ENCODE measurements at places on chromosomes 2 and 18.

GRCh38 chr18:3874581-3874980, 424.6 kb downstream of the TGIF1 start:
- DNase-seq = no peak

- DNase-seq = no peak
Measured at GRCh38 chr18:48728204-48728833, 189.5 kb downstream of the CTIF start.

DNA sequence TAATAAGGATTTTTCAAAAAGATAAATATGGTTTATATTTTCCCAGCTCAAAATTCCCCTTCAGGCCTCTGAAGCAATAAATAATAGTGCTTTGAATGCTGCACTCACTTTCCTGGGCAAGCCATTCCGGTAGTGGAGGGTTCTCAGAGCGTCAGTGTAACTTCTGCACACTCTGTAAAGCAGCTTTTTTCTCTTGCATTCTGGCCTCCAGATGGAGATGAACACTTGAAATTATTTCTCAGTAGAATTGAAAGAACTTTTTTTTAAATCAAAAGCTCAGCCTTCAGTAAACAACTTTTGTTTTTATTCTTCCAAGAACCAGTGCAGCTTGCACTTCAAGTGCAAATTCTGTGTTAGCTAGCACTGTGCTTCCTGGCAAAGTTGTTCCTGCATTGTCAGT, 281.1 kb upstream of the RAB12 start:
- DNase-seq = no peak

DNA sequence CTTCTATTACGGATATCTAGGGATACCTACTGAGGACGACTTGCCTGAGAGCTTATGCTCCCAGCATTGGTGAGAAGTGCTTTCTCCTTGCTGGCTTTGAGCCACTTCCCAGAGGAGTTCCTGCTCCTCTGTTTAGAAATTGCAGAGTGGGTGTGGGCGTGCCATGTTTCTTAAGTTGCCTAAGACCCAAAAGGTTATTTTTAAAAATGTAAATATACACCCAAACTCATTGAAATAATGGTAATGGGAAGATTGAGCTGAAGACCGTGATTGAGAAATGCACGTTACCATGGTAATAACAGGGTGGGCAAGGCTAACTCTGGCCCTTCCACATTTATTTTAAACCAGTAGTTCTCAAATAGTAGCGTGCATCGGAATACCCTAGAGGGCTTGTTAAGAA, 17.2 kb upstream of the TMEM200C start:
- DNase-seq = no peak

- no peak for DNase-seq
Measured at GRCh38 chr2:223005496-223005895, 46.5 kb upstream of the KCNE4 start.

DNA sequence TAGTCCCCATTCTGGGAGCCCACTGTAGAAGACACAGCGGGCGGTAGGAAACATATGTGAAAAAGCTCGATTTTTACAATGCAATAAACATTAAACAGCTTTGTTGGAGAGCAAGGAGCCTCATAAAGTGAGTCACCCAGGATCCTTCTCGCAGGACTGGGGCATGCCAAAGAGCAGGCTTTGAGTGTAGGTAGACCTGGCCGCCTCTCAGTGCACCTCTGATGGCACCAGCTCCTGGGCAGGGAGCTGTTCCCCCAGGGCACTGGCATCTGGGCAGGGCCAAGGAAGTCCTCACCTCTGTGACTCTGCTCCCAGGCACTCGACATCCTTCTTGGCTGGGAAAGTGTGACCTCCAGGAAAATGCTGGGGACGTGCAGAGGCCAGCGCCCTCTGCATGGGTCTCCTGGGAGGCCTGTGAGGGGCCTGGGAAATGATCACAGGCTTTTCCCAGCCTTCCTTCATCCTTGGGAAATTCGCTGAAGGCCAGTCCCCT, 94.2 kb downstream of the POLR1A start:
- peak; percentile 57 for DNase-seq

- DNase-seq = no peak
Measured at GRCh38 chr18:74724186-74724585, 126.5 kb downstream of the ZNF407 start.

- DNase-seq = no peak
Measured at GRCh38 chr2:99957332-99958133, 184.9 kb downstream of the AFF3 start.

- DNase-seq = no peak
Measured at GRCh38 chr2:58227171-58227917, 13.8 kb downstream of the FANCL start.

- DNase-seq = no peak
Measured at GRCh38 chr2:148552675-148553331, 91.7 kb upstream of the EPC2 start.

DNA sequence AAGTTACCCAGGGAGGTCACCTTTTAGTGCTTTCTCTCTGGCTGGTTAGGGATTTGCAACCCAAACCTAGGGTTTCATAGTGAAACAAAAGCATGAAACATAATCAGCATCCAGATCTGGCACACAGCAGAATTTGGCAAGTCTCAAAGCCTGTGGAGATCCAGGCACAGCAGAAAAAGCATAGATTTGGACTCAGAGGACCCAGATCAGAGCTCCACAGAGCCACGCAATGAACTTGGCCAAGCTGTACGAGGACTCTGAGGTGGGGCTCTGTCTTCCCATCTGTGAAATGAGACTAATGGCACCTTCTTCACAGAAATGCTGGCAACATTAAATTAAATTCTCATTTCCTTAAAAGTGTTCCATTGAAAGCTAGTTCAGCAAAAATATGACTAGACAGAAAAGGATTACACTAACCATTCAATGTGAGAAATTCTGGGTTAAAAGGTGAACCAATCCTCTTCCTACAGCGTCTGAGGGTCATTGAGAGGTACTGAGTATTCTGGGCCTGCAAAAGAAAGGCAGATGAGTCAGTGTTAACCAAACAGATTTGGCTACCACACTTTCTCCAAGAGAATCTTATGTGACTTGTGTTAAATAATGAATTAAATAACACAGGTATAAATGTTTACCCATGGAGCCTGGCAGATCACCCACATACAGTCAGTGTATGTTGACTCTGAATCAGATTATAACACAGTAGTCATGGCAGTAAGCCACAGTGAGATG, 266.3 kb downstream of the MREG start:
- DNase-seq = peak; percentile 82

GRCh38 chr2:190802129-190802528, 78.5 kb upstream of the GLS start:
- no peak for DNase-seq

GRCh38 chr2:130300970-130301348, 41.7 kb upstream of the IMP4 start:
- DNase-seq = no peak

DNA sequence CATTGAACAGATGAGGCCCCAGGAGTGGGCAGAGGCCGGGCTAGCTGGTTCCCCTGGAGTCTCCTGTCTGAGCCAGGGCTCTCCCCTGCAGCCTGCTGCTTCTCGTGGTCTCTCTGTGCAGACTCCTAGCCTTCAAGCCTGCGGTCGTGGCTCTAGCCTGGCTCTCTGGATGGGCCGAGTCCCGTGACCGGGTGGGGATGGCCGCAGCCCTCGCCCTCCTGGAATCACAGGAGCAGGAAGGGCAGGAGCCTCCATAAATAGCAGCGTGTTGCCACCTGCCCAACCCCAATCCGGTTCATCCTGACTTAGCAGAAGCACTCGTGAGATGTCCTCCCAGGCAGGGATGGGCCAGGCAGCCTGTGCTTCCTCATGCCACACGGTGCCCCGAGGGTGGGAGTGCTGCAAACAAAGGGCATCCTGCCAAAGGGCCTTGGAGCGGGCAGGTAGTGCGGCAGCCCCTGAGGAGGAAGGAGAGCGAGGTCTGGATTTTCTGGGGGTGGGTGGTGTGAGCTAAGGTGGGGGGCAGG, 43.9 kb downstream of the FOSL2 start:
- no peak for DNase-seq

DNA sequence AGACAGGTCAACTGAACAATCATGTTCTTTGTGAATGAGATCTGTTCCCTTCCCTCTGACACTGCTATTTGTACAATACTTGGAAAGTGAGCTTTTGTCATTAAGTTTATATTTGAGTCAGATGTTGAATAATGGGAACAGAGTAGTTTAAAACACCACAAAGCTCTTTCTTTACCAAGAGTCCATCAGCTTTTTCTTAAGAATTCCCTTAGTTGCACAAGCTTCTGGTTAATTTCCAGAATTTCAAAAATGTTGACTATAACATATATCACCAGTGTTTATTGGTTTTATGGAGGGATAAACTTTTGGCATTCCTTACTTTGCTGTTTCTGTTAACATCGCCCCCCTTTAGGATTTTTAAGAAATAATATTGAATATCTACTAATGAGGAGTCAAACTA, 403.7 kb downstream of the CCDC85A start:
- DNase-seq = no peak

GRCh38 chr2:205324355-205324754, 357.9 kb upstream of the NRP2 start:
- no peak for DNase-seq

DNA sequence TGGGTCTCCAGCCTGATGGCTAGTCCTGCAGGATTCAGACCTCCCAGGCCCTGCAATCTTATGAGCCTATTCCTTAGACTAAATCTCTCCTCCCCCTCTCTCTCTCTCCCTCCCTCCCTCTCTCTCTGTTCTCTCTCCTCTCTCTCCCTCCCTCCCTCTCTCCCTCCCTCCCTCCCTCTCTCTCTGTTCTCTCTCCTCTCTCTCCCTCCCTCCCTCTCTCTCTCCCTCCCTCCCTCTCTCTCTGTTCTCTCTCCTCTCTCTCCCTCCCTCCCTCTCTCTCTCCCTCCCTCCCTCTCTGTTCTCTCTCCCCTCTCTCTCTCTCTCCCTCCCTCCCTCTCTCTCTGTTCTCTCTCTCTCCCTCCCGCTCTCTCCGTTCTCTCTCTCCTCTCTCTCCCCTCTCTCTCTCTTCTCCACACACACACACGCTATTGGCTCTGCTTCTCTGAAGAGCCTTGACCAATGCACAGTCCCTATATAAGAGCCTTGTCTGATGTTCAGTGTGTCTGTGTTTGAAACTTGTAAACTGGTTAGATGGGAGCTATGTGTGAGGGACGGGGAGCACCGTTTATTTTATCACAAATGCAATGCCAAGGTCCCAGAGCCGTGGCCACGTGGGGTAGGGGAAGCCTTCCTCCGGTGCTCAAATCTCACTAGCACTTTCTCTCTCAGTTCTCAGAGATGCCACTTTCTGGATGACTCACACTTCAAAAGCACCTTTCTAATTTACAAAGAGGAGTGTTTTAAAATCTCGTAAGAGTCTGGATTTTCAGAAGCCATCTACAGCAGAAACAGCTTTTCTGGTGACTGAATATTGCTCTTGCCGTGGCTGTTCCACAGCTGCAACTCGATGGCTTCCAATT, 9.4 kb upstream of the PRLH start:
- no peak for DNase-seq

DNA sequence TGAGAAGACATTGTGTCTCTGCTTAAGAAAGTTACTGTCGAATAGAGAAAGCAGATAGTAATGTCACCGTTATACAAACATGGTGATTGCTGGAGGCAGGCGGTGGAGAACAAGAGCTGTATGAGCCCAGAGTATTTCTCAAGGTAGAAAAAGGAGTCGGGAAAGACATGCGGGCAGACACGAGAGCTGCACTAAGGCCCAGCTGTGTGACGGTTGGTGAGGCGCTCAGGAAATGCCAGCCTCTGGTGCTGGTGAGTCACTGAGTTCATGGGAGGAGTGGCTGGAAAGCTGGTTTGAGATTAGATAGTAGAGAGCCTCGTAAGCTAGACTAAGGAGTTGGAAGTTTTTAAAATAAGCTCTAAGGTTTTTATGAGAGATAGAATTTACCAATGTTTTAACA, 390.9 kb upstream of the TRIB2 start:
- DNase-seq = no peak

- no peak for DNase-seq
Measured at GRCh38 chr2:9294764-9295163, 88.2 kb downstream of the ASAP2 start.

DNA sequence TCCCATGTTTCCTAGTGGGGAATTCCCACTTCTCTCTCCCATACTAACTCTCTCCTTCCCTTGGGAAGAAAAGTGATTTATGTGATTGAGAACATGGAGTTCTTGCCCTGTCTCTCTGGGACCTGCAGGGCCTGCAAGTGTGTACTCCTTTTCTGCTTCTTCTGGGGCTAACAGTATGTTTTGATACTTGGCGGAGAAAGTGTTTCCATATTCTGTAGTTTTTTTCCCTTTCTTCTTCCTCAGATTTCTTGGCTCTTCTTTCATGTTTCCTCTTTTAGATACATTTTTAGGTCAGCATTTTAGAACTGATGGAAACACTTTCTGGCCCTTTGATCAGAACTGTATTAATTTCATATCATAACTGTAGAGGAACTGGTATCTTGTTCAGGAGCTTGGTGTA, 352.2 kb downstream of the DLGAP1 start:
- no peak for DNase-seq

DNA sequence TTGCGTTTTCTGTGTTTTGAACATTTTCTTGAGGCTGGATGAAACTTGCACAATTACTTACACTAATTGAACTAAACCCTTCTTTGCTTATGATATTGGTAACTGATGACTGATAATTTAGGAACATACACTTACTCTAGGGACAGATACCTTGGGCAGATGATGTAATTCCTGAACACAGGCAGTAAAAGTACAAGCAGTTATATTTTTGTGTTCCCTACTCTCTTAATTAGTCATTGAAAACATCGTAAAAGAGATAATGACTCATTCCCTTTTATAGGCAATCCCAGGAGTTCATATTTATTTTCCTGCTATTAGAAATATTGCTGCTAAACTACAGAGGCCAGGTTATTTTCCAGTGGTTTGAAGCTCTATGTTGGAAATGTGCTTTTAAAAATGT, 46.4 kb downstream of the CCDC85A start:
- peak; percentile 63 for DNase-seq

DNA sequence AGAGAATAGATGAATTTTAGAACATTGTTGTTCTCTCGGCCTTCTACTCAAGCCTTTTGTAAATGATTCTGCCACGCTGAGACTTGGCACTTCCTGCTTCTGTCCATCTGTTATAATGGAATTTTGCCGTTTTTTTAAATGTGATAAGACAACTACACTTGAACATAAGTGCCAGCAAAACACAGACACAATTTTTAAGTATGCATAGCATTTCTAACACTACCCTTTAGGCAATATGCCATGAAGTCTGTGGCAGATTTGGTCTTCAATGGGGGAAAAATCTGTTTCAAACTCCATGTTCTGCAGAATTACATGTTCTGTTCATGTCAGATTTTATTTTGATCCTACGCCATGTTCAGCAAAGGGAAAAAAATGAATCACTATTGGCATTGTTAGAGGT, 1170.7 kb upstream of the SLC39A10 start:
- no peak for DNase-seq

- no peak for DNase-seq
Measured at GRCh38 chr2:70743677-70744076, 24.3 kb downstream of the ADD2 start.

- DNase-seq = no peak
Measured at GRCh38 chr18:76354348-76354747, 140.7 kb downstream of the ZNF516 start.

- DNase-seq = no peak
Measured at GRCh38 chr18:63040788-63041410, 278.7 kb downstream of the BCL2 start.

- DNase-seq = no peak
Measured at GRCh38 chr2:215653344-215654030, 217.6 kb upstream of the FN1 start.

All from LNCaP clone FGC (cell line).